ENCODE measurements at places on chromosomes 1 and 21. TPM values are rescaled to one million over a fixed set of nuclear protein-coding genes. Genes with fewer than 3 reads are reported as not detected.

SEMA6C gene
- polyA plus RNA-seq = 2.5 TPM

FMO5 gene
- 4.6 TPM for polyA plus RNA-seq

DNM3 gene
- polyA plus RNA-seq = 210 TPM

MEX3A gene
- not detected for polyA plus RNA-seq

NPPA gene
- not detected for polyA plus RNA-seq

All from Purkinje cell (primary cell).